ENCODE measurements at places on chromosomes 2 and 18.
A peak's percentile ranks its signal among the peaks of the same experiment; 100 is the strongest.

DNA sequence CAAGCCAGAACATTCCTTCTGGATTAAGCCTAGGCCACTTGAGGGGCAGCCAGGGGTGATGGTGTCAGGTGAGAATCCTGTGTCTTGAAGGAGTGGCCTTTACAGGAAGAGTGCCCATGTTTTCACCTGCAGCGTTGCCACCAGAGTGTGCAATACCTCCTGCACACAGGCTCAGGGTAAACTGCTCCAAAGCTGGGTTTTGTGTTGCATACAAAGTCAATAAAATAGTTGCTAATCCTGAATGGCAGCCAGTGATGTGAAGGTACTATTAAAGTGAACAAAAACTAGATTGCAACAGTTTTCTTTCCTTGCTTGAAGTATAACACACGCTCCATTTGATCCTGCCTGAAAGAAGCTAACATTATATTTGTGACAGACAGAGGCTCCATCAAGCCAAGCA, 64.4 kb upstream of the NRP2 start:
- no peak for DNase-seq

GRCh38 chr18:12231040-12231882, 22.9 kb upstream of the CIDEA start:
- no peak for DNase-seq

DNA sequence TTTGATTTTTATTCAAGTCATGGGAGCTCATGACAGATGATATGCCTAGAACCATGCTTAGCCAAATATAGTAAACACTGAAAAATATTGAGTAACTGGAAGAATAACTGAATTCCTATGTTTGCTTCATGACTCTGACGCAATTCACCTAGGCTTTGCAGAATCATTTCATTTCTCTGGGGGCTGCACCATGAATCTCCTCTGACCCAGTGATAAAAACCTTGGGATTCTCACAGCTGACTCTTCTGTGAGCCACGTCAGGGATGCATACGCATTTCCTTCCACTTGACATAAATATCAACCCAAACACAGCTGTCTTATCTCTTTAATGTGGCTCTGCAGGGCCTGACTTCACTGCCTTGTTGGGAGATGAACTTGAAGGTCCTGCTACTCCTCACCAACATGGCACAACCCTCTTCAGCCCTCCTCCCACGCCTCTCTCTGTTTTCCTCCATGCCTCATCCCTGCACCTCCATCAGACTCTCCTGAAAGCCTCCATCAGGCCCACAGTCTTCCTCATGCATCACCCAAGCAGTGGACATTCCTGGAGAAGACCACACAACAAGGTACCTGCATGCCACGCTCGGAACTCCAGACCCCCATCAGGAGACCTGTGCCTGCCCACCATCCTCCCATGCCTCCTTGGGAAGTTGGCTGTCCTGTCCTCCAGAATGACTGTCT, 29.8 kb downstream of the COL6A3 start:
- peak; percentile 60 for DNase-seq

DNA sequence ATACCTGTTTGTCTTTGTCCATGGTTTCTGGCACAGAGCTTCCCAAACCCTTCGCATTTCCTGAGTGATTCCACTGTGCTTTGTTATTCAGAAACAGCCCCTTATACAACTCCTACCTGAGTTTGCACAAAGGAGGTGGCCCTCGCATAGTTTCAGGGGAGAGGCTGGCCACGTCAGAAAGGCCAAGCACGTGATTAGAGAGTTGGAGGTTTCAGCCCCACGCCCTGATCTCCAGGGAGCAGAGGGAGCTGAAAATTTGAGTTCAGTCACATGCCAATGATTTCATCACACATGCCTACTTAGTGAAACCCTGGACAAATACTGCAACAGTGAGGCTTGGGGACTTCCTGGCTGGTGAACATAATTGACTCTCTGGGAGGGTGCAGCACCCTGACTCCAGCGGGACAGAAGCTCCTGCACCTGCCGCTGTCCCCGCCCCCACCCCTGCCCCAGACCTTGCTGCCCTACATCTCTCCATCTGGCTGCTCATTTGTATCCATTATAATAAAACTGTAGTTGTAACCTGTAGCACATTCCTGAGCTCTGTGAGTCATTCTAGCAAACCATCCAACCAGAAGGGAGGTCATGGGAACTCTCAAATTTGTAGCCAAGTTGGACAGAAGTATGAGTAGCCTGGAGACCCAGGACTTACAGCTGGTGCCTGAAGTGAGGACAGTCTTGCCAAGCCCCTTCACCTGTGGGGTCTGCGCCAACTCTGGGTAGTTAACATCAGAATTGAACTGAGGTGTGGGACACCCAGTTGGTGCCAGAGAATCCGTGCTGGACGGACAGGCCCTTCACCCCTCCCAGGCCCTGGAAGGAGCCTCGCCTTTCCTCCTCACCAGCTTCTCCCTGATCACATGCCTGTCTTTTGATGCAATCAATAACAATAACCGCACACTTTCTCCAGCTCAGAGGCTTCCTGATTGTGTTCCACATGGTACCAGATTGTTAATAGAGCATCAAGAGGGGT, 224.3 kb downstream of the ANAPC1 start:
- DNase-seq = peak; percentile 82

DNA sequence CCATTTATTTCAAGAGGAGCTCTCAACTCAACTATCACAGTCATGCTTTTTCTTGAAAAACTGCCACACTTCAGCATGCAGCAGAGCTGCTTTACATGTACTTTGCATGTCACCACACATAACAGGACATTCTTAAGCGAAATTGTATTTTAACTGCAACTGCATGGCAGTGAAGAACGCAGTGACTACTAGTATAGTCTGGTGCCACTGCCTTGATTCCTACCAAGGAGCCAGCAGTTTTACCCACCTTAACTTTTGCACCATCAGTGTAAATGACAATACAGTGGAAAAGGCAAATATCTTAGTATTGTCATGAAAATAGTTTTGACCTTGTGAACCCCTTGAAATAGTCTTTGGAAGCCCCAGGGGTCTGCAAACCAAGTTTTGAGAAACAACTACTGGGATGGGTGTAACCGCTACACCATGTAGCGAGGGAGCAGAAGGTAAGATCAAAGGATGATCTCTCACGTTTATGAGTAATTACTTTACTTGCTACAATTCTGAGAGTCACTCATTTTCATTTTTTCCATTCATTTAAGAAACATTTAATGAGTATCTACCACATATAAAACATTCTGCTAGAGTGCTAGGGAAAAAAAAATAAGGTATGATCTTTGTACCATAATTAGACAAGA, 32.3 kb upstream of the MPP4 start:
- DNase-seq = no peak

DNA sequence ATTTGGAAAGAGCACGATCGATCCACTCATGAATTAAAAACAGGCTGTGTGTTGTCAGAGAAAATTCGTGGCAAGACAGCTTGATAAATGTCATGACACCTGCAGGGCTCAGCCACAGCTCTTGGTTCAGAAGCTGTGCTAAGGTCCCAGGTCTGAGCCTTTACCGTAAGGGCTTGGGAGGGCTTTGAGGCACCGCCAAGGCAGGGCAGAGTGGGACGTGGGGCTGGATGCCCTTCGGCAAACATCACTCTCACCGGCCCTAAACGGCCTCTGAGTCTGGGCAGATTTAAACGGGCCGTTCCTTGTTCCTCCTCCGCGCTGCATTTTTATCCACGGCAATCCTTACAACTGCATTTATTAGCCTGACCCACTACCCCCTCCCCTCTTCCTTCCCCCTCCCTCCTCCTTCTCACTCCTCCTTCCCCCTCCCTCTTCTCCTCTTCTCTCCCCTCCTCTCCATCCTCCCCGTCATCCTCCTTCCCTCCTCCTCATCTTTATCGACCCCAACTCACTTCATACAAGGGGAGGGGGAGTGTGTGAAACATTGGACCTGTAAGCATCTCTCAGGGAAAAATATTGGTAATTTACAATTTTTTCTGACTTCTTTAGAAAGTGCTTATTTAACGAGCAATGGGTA, 33.9 kb downstream of the MBP start:
- DNase-seq = no peak

GRCh38 chr18:23614413-23614812, 28.1 kb upstream of the NPC1 start:
- DNase-seq = no peak

DNA sequence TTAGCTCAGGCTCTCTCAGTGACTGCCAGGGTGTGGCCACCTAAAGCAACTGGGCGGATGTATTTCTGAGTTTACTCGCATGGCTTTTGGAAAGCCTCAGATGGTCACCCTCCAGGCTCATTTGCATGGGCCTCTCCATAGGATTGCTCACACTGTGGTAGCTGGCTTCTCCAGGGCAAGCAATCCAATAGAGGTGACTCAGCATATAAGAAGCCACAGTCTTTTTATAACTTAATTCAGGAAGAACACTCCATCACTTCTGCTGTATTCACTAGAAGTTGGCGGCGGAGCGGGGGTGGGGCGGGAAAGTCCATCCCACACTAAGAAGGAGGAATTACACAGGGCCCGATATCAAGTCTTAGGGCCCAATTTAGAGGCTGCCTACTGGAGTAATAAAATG, 3.6 kb upstream of the DOK6 start:
- DNase-seq = no peak

DNA sequence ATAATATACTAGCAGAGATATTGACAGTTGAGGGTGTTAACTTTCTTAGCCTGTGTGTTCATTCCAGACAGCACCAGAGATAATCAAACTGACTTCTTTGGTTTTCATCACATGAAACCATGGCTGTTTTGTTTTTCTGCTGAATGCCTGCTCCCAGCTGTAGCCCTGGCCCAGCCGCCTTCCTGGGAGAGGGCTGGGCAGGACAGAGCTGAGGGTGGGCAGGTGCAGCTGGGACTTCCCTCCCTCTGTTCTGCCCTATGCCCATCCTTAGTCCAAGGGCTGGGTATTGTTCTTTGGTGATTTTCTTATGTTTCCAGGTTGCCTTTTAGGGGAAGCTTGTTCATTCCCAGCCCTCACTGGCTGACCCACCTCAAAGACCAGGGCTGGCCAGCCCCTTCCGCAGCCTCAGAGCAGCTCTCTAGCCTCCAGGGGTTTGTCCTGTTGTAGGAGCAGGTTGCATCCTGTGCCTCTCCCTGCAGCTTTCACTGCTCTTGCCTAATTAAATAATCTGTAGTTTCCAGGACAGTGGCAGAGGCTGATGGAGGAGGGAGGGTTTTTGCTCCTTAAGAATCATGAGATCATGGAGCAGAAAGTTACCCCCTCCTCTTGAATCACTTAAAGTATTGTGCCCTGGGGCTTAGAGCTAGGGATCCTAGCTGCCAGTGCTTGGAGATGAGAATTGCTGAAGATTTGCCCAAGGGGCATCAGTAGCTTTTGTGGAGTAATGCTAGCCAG, 61.4 kb downstream of the MTCL1 start:
- no peak for DNase-seq

- DNase-seq = peak; percentile 12
These were observed 177.9 kb downstream of the LRRTM1 start for GRCh38 chr2:80126596-80127189.

DNA sequence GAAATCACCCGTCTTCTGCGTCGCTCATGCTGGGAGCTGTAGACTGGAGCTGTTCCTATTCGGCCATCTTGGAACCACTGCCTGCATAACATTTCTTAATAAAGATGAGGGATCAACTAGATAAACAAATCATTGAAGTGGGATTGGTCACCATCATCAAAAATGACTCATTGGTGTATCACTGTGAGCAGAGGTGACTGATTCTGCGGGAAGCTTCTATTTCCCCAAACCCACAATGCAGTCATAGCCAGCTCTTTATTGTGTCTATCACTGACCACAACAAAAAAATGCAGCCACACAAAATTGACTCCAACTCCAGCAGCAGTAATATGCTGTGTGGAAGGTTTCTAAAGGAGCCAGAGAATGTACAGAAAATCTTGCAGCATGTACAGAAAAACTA, 630.7 kb upstream of the HS6ST1 start:
- no peak for DNase-seq

DNA sequence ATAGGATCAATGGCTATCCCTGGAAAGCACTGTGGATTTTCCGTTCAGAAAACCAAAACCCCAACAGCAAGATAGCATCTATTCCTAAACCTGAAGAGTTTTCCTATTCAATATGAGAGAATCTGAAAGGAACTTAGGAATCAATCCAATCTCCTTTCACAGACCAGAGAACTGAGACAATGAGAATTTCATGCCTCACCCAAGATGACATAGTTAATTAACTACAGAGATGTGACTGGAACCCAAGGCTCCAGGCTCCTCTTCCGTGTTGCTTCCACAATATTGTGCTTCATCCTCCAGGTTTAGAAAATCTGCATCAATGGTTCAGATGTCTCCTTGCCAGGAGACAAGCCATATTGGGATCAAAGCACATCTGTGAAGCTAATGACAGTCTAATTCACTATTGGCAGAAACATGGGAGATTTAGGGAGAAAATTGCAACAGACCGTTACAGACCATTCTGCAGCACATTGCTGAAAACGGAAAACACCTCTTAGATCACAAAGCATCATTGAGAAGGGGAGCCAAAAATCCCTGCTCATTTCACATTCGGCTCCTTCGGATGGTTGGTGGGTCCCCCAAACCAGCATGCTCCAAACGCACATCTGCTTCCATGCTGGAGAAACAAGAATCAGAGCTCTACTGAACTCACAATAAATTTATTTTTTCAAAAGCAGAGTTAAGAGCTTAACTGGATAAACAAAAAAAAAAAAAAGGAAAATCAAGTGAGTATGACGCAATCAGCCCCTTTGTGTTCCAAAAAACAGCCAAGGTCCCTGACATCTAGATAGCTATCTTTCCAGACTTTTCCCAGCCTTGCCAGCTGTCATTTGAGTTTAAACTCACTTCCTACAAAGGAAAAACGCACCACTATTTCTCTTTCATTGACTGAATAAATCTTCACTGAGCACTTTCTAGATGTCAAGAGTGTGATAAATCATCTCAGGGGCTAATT, 290.3 kb downstream of the C1D start:
- no peak for DNase-seq

GRCh38 chr18:46400449-46400848, 256.6 kb downstream of the LOXHD1 start:
- no peak for DNase-seq

GRCh38 chr2:129422028-129422427, 557.4 kb upstream of the RAB6C start:
- DNase-seq = no peak

DNA sequence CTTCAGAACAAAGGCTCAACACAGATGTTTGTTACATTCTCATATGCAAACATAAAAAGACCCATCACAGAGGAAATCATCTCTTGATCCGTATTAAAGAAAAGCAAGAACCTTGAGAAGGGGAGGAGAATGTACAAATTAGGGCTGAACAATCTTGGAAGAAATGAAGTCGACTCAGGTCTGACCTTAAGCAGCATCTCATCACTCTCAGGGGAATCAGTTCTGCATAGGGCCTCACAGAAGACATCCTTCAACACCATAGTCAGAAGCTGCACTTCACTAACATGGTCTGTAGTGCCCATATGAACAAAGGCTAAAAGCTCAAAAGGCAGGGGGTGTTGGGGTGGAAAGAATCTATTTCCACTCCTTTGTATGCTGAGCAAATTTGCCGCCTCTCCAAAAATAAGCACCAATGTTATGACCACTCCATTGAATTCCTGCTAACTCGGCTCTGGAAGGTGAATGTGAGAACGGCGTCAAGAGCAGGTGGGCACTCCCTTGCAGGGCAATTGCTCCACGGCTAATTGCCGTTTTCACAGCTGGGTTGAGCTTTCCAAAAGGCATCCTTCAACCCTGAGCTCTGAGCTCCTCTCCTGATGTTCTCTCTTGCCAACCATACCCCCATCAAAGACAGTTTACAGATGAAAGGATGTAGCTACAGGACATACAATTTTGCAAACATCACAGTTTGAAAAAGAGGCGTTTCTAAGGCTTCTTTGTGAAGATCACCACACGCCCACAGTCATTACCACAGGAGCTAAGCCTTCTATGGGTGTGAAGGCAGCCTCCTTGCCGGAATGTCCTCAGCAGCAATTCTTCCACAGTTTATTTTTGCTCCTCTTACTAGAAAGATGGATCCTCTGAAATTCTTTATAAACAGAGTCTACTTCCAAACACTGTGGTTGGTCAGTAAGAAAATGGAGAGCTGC, 10.0 kb downstream of the KLF7 start:
- no peak for DNase-seq
